ENCODE measurements at places on chromosomes 5 and 9.

DNA sequence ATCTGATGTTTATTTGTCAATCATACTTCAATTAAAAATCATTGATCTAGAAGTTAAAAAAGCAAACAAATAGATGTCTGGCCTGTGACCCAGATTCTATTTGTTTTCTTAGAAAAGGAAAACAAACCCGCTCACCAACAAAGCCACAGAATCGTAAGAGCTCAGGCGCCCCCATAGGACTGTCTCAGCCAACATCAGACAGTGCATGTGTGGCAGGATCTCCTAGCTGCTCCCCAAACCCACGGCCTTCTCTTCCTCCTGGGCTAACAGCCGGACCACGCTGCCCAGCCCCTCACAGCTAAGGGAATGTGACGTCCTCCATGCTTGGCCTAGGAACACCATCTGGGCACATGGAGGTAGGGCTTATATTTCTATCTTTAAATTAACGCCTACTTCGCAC is 19.4 kb downstream of the OR2Y1 start:
- no peak for DNase-seq

- DNase-seq, result no peak
Observed at GRCh38 chr9:17637229-17637628, 58.4 kb downstream of the SH3GL2 start.

GRCh38 chr5:44974813-44975212 is 166.1 kb downstream of the MRPS30 start:
- no peak for DNase-seq

GRCh38 chr5:72451741-72452505 is 55.3 kb downstream of the ZNF366 start:
- peak; percentile 40 for DNase-seq

DNA sequence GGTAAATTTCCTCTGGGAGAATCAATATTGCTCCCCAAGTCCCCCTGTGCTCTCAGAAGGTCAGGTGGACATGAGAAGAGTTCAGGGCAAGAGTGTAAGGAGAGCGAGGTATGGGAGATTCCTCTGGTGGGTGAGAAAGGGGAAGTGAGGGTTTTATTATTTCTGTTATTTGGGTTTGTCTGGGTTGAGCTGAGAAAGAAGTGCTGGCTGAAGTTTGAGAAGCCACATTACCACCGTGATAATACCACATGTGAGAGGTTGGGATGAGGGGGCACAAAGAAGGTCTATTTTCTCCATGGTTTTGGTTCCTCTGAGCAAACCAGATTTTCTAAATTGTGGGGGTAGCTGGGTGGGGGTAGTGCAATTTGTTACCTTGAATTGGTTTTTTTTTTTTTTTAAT is 350.4 kb downstream of the OSTF1 start:
- DNase-seq, result no peak

Measured in NCI-H69 (cell line).